ENCODE measurements at places on chromosomes 3 and 15. TPM values are rescaled to one million over a fixed set of nuclear protein-coding genes. Genes with fewer than 3 reads are reported as not detected.

The TRIM59 gene
- total RNA-seq: 47.7 TPM

The INKA1 gene
- 0.45 TPM for total RNA-seq

The IL5RA gene
- not detected for total RNA-seq

The MESP1 gene
- 1.2 TPM for total RNA-seq

The TMEM158 gene
- total RNA-seq: not detected

The PDCD6IP gene
- 181 TPM for total RNA-seq

The C3orf49 gene
- total RNA-seq: not detected

The SCAMP5 gene
- total RNA-seq: 0.23 TPM

The SERINC4 gene
- total RNA-seq: 0.24 TPM

The CEP152 gene
- 31.3 TPM for total RNA-seq

The RYR3 gene
- total RNA-seq: not detected

The A4GNT gene
- total RNA-seq: not detected

The ASB14 gene
- total RNA-seq: not detected

The CATSPER2 gene
- total RNA-seq: 4.0 TPM

The MME gene
- total RNA-seq: not detected

The LRRC31 gene
- total RNA-seq: not detected

The SOX14 gene
- total RNA-seq: not detected

The IRAK2 gene
- total RNA-seq: 3.0 TPM

The STRIT1 gene
- not detected for total RNA-seq

The CCDC33 gene
- total RNA-seq: not detected

The LRTM1 gene
- not detected for total RNA-seq

The ACTC1 gene
- total RNA-seq: not detected

The NEDD4 gene
- 8.1 TPM for total RNA-seq

The ECE2 gene
- not detected for total RNA-seq

The BCHE gene
- not detected for total RNA-seq

The IL17RD gene
- total RNA-seq: not detected
